A549 (cell line): ENCODE measurements at places on chromosomes 2 and 18. TPM values are rescaled to one million over a fixed set of nuclear protein-coding genes. Genes with fewer than 3 reads are reported as not detected.

Gene CXCR1
- not detected in 3 replicates for polyA plus RNA-seq

DNA sequence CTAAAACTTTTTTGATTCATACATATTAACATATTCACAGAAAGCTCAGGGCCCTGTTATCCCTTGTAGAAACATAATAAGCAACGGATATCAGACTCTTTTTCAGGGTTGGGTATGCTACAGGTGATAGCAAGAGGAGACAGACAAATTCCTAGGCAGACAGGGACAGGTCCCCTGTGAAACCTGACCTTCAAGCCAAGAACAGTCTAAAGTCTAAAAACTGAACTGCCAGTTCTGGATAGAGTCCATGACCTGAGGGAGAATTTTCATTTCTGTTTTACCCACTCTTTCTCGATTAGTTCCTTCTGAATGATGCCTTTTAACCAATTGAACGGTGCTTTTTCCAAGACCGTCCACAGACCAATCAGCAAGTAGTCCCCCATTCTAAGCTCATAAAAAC is 54.2 kb downstream of the RIT2 start:
- DNase-seq, result no peak

DNA sequence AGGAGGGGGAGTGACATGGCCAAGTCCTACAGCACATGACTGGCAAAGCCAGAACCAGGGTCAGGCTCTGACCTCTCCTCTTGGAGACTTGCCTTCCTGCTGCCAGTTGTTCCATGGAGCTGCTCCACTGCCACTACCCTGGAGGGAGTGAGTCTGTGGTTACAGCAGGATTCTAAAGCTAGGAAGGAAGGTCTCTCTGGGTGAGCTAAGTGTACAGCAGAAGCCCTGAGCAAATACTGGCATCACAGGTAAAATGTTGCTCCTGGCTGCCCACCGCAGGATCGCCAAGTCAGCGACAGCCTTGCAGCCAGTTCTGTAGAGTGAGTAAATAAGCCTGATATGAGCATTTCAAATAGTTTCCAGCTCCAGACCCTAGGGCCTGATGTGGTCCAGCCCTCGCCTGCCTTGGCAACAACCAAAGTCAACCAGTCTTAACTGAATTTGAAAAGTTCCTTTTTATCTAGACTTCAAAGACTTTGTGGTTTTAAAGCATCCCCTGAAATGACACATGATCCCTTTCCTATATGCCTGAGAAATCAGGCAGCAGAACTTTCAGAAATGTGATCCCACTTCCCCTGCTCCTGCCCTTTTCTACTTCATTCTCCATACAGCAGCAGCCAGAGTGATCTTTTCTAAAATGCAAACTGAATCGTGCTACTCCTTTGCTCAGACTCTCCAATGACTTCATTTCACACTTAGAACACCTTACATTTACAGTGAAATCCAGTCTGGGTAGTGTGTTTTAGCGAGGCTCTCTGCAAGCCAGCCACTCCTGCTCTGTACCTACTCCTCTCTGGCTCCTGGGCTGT is 114.3 kb downstream of the MGAT5 start:
- no peak for DNase-seq

Gene SLC66A2
- 9.5 to 11.5 TPM (median 10.1 TPM) in 3 replicates for polyA plus RNA-seq

Gene PCBP1
- polyA plus RNA-seq, result 284 to 310 TPM (median 304 TPM) in 3 replicates

DNA sequence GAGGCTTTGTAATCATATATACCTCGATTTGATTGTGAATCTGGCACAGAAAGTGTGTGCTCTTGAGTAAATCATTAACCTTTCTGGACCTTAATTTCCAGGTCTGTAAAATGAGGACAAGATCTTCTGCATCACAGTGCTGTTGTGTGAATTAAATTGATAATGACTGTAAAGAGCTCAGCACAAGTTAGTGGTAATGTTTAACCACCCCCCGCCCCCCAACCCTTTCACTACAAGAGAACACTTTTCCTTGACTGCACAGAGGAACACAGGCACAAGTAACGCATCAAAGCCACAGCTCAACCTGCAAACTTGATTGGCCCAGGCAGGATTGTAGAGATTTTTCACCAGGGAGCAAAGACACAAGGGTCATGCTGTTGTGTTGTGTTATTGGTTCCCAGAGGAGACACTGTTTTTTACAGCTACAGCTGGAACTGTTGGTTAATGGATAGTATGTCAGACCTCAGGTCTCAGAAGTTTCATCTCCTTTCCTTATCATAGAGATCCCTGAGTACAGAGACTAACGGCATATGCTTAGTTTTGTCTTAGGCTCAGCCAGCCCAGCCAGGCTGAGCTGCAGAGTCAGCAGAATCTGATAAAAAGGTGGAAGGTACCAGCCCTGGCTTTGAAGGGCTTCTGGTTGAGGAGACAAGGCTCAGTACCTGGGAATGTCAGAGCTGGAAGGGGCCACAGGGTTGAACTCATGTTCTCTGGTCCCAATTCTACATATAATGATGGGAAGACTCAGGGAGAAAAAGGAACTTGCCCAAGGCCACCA is 10.6 kb downstream of the SETBP1 start:
- DNase-seq, result no peak

Gene POTEF
- 0.05 TPM in 1 of 3 replicates, not detected in the others for polyA plus RNA-seq

DNA sequence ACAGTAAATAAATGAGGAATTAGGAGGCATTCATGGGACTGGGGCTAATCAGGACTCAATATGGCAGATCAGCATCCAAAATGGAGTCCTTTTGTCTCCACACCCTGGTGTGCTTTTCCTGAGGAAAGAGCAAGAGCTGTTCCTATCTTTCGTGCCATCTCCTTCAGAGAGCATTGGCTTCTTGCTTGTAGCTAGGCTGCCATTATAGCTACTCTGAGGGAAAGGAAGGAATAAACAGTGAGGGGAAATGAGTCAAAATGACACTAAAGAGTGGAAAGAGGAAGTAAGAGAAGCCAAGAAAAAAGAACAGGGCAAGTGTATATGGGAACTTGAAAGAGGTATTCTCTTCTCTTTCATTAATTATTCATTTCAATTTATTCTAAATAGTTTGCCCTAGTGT is 8.4 kb upstream of the NMI start:
- DNase-seq, result no peak

- no peak for DNase-seq
Measured at GRCh38 chr2:212180408-212181083, 358.1 kb downstream of the ERBB4 start.

DNA sequence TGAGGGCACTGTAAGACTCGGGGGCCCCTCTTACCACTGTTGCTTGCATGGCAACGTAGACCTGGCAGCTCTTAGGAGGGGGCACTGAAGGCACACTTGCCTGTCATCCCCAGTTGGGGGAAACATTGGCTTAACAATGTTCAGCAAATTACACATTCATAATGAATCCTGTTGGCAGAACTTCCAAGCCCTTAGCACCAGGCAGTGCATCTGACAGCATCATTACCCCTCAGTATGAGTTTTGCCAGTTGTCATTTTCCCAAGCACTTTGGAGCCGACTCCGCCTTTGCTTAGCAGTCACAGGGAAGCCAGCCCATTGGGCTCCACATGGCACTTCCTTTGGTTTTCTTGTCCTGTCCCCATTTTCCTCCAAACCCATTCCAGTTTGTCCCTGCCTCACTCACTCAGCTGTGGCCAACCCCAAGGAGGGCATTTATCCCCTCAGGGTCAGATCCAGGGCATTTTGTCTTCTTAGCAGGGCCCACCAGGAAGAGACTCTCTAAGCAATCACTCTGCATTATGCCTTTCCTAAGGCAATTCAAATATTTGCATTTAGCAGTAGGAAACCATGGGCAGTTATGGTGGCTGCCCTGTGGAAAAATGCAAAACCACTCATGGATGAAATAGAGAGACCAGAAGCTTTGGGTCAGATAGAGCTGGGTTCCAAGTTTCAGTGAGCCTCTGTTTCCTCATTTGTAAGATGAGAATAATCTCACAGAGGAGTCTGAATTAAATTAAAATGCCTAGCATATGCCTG is 73.9 kb downstream of the VSNL1 start:
- no peak for DNase-seq
